Astrocyte of the spinal cord (primary cell): ENCODE measurements at places on chromosomes 12 and 14.

DNA sequence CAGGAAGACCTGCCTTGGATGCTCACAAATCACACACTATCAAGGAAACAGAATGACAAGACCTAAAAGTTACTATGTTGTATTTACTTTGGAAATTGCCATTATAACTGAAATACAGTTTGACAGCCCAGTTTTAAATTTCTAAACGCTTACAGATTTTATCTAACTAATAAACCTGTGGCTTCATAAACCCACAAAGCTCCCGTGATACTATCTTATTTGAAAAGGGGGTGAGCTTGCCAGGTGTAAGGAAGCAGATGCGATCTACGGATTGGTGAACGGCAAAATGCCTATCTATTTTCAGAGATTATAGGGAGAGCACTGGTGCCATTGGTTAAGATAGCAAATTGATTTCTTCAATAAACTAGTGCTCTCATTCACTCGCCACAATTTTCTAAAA is 485.5 kb downstream of the BCAT1 start:
- no peak for DNase-seq

DNA sequence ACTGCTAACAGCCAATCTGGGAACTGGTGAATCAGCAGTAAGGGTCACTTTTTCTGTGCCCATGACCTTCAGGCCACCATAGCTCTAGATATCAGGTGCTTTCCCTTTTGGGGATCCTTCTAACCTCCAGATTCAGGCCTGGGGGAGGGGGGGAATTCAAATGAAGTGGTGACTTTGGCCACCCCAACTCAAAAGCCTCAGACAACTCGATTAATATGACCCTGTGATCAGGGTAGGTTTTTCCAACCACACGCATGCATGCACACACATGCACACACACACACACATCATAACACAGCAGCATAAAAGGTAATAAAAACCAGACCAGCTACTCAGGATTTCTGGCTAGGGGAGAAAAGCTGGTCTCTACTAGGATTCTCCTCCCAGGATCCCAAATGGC is 5.3 kb downstream of the TBX3 start:
- DNase-seq, result no peak

DNA sequence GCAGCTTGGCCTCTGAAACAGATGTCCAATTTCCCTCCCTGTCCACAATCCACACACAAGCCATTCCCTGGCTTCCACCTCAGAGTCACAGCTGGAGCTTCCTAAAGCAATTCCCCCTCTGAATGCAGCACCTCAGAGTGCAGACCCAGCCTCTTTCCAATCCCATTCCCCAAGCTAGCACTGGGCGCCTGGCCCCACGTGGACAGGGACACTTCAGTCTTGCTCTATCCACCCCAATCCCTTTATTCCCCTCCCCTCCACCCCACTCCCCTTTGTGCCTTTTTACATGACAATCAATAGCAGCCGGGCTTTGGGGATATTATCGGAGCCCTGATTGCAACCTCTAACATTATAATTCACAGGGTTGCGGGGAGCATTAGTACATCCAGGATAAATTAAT is 292.6 kb downstream of the TTC8 start:
- no peak for DNase-seq

- DNase-seq, result peak; percentile 23
Observed at GRCh38 chr14:68888025-68888850, 90.9 kb downstream of the ACTN1 start.

DNA sequence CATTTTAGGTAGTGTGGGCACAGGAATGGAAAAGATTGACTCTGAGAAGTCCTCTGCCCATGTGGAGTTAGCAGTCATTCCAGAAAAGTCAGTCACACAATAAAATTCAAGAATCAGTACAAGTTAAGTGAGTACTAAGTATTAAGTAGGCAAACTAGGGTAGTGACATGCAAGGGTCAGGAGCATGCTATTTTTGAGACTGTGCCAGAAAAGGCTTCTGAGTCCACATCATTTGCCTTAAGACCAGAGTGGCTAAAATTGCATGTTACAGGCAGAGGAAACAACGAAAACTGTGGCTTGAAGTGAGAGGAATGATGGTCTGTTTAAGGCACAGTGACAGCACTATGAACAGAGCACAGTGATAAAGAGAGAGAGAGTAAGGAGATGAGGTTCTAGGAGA is 108.9 kb downstream of the SLC6A15 start:
- no peak for DNase-seq

DNA sequence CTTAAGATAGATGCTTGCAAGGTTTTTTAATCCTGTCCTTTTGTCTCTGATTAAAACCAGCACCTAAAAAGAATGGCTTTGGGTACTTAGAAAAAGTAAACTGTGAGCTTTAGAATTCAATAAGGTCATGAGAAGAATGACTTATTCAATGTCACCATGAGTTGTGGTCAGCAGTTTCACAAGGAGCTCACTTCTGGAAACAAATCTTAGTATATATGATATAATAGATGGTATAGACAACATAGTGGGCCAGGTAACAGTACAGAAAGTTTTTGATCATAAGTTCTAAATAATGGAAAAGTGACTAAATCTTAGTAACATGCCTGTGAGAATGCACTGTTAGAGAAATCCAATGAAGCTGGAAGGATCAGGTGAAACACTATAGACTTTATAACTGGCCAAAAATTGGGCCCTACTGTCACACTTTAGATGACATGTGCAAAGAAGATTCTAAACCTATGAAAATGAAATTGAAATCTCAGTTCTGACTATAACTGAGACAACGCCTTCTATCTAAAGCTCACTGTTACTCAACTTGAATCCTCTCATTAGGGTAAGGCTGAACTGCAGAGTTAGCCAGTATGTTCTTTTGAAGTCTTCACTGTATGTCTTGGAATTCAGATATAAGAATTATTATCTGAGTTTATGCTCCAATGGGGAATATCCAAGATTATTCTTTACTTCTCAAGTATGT is 42.4 kb upstream of the RAD51AP1 start:
- DNase-seq, result no peak

GRCh38 chr12:51760231-51760630 is 88.3 kb downstream of the FIGNL2 start:
- DNase-seq, result no peak

DNA sequence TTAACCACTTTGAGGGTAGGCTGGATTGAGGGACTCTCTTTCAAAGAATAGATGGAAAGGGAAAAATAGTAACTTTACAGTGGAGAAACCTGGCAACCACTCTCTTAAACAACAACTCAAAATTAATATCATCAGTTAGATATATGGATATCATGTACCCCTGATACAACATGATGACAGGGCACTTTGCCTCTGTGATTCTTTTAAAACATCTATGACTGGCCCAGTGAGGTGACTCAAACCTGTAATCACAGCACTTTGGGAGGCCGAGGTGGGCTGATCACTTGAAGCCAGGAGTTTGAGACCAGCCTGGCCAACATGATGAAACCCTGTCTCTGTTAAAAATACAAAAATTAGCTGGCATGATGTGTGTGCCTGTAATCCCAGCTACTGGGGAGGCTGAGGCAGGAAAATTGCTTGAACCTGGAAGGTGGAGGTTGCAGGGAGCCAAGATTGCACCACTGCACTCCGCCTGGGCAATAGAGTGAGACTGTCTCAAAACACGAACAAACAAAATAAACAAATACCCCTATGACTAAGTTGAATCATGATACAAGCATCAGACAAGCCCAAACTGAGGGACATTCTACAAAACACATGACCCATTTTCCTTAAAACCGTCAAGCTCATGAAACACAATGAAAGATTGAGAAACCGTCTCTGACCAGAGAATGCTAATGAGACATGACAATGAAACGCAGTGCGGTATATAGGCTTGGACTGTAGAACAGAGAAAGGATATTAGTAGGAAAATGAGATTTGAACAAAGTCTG is 26.4 kb upstream of the SLC7A8 start:
- DNase-seq, result no peak

GRCh38 chr12:104524034-104524832 is 67.5 kb downstream of the CHST11 start:
- DNase-seq, result peak; percentile 20

DNA sequence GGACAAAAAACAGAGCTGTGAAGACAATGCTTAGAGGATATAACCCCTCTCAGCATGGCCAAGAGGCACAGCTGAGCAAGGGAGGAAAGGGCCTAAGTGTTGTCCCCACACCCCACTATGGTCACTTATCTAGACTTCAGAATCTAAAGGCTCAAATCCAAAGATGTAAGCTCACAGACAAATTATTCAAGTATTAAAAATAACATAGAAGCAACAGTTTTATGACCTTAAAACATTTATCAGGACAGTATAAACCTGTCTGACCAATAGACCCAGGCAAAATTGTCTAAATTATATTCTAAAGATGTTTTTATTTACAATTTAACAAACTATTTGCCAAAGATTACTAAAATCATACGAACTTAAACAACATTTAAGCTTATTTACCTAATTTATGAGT is 28.1 kb upstream of the PRICKLE1 start:
- peak; percentile 54 for DNase-seq

- DNase-seq, result peak; percentile 87
Observed at GRCh38 chr14:95523815-95524448, 7.5 kb upstream of the SYNE3 start.

- no peak for DNase-seq
Observed at GRCh38 chr14:61190341-61190740, 90.8 kb downstream of the TMEM30B start.

DNA sequence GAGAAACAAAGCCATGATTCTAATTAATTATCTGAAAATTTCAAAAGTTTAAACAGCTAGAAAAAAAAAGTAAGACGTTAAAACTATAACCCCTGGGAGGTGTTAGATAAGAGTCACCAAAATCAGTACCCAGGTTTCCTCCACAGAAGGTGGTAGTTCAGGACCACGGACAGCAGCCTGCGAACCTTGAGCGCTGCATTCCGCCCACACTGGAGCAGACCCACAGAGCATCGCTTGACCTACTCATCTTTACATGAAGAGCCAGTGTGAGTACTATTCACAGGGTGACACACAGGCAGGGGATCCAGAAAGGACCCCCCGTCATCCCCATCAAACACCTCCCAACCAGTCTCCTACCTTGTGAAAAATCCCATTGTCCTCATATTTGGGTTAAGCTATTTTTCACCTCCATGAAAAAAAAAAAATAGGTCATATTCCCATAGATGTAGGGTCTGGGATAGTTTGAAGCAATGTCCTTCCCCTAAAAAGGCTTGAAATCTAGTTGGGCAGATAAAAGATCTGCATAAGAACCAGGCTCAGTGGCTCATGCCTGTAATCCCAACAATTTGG is 8.8 kb upstream of the CHGA start:
- peak; percentile 5 for DNase-seq

GRCh38 chr12:89366676-89367364 is 14.5 kb upstream of the DUSP6 start:
- DNase-seq, result no peak

GRCh38 chr12:108570743-108571608 is 8.6 kb downstream of the ISCU start:
- peak; percentile 67 for DNase-seq

GRCh38 chr12:117820216-117820907 is 148.4 kb downstream of the KSR2 start:
- no peak for DNase-seq

GRCh38 chr12:122865268-122866231 is 30.3 kb downstream of the HIP1R start:
- DNase-seq, result no peak

GRCh38 chr14:96165493-96166436 is 38.9 kb upstream of the BDKRB2 start:
- no peak for DNase-seq

- no peak for DNase-seq
Observed at GRCh38 chr12:94299846-94300245, 151.5 kb downstream of the PLXNC1 start.

GRCh38 chr12:43638806-43639205 is 86.8 kb upstream of the ADAMTS20 start:
- DNase-seq, result no peak

DNA sequence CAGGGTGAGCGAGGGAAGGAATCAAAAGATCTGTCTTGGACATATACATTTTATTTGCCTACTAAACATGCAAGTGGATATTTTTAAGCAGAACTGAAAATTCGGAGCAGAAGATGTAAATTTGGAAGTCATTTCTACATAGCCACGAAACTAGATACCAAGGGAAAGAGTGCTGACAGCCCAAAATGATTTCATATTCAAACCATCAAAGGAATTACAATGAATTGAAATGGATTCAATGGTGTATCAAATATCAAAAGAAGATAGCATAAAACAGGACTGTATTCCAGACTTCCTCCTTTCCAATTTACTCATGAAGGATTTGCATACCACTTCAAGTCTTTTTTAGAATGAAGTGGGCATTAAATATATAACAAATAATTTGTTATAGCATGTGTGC is 313.5 kb upstream of the KITLG start:
- DNase-seq, result no peak

- DNase-seq, result no peak
Observed at GRCh38 chr14:105363847-105364708, 34.3 kb upstream of the TEX22 start.

DNA sequence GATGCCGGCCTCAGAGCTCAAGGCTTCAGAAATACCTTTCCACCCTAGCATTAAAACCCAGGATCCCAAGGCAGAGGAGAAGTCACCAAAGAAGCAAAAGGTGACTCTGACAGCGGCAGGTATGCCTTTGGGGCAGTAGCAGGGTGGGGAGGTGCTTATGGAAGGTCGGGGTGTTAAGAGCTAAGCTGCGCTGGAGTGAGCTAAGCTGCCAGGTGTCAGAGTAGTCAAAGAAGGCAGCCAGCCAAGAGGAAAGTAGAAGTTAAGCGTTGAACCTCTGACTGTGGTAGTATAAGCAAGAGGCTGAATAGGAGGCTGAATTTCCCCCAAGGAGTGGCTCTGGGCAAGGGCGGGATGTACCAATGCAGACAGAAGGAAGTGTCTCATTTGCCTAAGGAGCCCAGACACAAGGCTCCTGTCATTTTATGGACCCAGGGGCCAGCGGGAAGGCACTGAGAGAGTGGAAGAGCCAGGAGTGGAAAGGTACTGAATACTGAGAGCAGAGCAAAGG is 29.2 kb downstream of the DYRK4 start:
- DNase-seq, result no peak

DNA sequence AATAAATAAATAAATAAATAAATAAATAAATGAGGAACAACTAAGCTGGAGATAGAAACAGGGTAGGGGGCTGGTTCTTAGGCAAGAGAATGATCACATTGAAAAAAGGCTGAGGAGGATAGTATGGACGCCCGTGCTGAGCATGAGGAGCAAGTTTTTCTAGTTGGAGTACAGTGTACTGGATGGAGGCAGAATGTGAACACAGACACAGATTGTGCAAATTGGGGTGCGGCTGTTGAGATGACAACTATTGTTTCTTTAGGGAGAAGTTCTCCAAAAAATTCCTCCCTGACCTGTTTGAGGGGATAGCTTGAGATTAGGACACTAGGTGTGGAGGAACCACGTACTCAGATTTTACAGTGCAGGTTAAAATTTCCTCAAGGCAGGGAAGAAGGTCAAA is 979 bp upstream of the BIN2 start:
- no peak for DNase-seq

- DNase-seq, result no peak
Observed at GRCh38 chr14:67441256-67441655, 29.3 kb upstream of the PLEK2 start.
